ENCODE measurements at places on chromosomes 11 and 22.
A peak's percentile ranks its signal among the peaks of the same experiment; 100 is the strongest.

GRCh38 chr11:73143126-73143838, 1.2 kb upstream of the FCHSD2 start:
- peak; percentile 69 for DNase-seq

DNA sequence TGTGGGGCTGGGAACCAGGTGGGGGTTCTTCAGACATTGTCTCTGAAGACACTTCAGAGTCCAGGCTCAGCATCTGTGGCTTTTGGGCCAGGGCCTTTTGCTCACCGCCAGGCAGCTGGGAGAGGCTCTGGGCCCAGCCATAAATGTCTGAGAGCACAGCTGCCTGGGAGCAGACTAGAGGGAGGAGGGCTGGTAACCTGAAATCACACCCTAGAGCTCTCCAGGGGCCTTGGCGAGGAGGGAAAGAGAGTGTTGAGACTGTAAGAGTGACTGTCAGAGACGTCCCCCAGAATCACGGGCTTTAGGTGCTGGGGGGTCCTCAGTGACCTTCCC, 4.1 kb downstream of the TRABD start:
- DNase-seq: no peak

DNA sequence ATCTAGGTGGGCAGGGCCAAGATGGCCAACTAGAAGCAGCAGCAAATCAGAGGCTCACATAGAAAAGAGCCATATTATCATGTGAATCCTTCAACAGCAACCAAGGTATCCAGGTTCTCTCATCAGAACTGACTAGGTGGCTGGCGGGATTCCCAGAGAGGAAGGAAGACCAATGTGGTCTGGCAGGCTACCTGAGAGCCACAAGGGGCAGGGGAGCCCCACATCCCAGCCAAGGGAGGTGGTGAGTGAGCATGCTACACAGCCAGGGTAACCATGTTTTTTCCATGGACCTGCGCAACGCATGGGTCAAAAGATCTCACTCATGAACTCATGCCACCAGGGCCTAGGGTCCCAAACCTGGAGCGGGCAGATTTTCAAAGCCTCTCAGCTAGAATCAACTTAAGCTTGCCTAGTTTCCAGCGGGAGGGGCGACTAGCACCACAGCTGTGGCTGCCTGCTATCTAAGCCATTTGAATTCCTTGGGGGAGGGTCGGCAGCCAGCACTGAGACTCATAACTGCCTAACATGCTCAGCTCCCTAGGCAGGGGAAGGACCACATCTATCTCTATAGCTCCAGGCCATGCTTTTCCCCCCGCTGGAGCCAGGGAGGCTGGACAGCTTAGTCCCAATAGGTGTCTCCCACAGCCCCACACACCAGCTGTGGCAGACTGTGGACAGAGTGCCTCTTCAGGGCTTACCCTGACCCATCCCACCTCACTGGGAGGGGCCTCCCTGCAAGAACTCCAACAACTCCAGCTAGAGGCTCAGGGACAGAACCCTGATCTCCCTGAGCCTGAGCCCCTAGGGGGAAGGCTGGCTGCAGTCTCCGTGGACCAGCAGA, 28.7 kb upstream of the CASP12 start:
- DNase-seq: peak; percentile 11

DNA sequence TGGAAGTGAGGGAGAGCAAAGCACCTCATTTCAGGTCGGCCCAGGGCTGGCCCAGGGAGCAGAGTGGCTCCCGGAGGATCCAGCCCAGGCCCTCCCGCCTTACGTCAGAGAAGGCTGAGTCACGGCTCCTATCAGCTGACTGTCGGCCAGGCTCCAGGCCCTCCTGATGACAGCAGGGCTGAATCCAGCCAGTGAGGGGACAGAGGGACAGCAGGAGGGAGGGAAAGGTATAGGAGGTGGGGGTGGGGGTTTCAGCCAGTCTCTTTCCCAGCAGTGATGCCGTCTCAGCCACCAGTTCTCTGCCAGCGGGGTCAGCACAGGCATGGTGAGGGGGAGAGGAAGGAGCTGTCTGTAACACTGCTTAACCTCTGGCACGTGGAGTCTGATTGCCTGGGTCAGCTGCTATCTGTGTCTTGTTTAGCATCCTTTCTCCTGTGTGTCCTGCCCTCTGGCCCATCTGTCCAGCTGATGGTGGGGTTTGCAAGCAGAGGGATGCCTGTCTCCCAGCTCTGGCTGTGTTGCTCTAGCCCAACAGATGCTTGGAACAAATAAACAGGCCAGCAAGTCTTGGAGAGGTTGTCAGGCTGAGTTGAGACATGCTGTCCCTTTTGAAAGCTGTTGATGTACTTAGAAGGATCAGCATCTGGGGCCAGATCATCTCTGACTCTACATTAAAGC, 74.0 kb downstream of the ADAMTS15 start:
- peak; percentile 82 for DNase-seq

DNA sequence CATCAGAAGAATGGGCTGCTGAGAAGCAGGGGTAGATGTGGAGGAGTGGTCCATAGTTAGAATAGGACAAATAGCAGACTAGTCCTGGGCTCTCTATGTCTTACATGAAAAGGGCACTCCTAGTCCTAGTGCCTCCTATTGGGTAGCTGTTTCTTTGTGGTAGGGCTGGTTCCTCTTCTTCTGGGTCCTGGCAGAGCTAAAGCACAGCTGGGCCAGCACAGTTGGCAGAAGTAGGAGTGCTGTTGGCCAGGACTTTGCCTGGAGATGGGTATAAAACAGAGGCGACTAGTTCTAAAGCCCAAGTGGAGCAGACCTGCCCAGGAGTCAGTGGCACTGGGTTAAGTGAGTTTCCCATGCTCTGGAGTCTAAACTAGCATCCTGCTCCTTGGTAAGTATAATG, 55.2 kb downstream of the PPFIBP2 start:
- no peak for DNase-seq

- no peak for DNase-seq
These were observed 496.9 kb downstream of the SOX6 start for GRCh38 chr11:15859411-15859810.

DNA sequence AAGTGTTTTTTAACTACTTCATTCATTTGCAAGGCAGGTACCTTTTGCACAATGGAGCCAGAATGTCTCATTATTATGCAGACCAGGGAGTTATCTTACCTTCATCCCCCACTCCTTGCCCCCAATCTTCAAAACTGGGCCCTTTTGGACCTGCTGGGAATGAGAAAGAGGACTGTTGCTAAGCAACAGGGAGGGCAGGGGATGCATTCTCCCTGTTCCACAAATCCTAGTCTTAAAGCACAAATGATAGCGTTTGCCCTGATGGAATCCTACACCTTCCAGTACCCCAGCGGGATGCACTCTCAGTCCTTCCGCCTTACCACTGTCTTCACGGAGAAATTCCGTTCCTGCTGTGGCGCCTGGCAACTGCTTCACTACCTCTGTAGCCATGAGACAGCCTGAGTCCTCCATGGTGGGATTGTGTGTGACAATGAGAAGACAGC, 4.1 kb upstream of the KCNJ1 start:
- no peak for DNase-seq

DNA sequence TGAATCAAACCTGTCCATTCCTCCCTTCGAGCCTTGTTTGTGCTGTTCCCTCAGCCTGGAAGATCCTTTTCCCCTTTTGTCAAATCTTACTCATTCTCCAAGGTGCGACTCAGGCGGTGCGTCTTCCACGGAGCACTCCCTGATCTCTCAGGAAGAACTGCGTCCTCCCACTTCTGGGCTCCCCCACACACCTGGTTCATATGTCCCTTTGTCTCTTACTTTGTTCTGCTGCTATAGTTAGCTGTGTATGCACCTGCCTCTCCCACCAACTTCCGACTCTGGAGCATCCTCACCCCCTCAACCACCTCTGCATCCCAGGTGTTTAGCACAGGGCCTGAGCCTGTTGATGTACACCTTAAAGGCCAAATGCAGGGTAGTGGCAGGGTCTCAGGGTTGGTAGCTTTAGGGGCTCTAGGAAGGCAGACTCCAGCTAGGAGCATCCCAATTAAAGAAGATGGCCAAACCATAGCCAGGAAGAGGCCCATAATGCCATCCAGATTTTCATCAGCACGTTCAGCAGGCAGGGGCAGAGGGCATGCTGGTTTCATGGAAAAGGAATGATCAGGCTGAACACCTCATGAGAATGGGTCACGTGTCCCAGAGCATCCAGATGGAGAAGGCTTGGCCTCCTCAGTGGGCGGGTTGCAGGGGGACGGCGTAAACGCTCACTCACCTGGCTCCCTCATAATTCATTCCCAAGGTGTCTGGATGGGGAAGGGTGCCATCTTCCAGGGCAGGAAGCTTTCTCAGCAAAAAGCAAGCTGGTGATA, 20.1 kb downstream of the PTPN5 start:
- no peak for DNase-seq

DNA sequence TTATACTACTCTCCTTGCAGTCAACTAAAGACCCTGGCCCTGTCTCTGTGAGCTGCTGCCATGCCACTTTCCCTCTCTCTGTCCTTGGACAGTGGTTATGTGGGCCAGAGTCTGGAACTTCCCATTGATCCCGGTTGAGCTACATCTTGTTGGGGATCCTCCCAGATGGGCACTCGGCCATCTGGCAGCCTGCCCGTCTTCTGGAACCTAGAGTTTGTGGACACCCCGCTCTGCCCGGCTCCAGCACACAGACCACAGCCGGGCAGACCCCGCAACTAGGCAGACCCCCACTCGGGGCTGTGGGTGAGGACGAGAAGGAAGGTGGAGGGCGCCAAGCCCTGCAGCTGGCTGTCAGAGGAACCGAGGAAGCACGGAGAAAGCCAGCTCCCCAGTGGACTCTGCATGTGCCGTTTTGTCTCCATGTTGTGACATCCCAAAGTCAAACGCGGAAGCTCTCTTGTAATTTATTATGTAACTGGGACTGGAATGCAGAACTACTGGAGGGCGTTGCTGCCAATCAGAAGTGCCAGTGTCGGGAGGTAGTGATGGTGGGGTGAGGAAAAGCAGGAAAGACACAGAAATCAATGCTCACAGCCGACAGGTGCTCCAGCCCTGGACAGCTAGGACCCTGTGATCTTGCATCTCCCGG, 207.7 kb downstream of the CEP164 start:
- DNase-seq: no peak

- DNase-seq: peak; percentile 81
These were observed 20.3 kb downstream of the AP2A2 start for GRCh38 chr11:945986-946385.

- DNase-seq: no peak
These were observed 394.5 kb upstream of the KIRREL3 start for GRCh38 chr11:127395034-127395433.

- no peak for DNase-seq
These were observed 1486.7 kb downstream of the BRD1 start for GRCh38 chr22:48340727-48341709.

DNA sequence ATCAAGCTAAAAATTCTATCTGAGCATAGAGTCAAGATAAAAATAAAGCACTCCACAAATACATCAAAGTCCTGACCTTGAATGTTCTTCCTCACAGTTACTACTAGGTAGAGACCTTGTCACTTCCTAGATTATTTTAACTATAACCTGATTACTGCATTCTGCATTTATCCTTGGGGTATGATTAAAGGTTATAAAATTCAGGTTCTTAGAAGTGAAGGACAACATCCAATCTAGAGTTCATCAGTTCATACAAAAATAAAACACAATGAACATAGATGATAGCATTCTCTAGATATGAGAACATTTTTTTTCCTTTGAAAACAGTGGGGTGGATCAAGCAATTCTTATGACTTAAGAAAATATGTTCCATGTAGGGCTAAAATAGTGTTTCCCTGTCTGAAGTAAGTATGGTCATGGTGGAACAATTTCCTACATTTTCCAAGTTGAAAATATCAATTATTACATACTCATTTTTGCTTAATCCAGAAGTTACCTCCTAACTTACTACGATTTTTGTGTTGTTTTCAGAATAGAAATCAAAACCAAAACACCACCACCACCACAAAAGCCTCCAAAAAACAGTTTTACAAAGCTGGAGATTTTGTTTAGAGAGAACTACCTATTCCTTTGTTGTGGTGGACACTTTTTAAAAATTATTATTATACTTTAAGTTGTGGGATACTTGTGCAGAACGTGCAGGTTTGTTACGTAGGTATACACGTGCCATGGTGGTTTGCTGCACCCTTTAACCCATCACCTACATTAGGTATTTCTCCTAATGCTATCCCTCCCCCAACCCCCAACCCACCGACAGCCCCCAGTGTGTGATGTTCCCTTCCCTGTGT, 112.0 kb upstream of the DDI1 start:
- DNase-seq: peak; percentile 26

DNA sequence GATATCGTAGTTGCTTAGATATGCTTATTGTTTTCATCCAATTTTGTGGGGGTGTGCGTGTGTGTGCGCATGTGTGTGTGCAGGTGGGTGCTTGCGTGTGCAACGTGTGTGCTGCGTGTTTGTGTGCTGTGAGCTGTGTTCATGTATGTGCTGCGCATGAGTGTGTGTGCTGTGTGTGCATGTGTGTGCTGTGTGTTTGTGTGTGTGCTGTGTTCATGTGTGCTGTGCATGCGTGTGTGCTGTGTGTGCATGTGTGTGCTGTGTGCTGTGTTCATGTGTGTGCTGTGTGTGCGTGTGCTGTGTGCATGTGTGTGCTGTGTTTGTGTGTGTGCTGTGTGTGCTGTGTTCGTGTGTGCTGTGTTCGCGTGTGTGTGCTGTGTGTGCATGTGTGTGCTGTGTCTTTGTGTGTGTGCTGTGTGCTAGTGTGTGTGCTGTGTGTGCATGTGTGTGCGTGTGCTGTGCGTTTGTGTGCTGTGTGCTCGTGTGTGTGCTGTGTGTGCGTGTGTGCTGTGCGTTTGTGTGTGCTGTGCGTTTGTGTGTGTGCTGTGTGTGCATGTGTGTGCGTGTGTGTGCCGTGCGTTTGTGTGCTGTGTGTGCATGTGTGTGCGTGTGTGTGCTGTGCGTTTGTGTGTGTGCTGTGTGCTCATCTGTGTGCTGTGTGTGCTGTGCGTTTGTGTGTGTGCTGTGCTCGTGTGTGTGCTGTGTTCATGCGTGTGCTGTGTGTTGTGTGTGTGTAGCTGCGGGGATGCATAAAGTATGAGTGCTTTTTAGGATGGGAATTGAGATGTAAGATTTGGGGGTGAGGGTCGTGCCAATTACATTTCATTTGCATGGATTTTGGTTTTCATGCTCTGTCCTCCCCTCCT, 7.6 kb downstream of the IGF2 start:
- DNase-seq: peak; percentile 36

DNA sequence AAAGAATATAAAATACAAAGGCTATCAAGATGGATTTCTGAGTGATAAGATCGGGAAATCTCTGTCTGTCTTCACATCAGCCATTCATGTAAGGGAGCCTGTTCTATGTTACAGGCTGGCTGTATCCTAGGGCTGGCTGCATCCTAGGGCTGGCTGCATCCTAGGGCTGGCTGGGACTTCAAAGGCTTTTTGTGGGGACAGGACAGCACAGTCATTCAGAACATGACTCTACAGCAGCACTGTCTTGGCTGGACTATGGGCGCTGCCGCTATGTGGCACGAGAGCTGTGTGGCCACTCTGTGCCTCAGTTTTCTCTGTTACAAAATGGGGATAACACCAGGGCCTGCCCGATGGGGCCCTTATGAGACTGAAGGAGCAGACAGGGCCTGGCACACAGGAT, 10.2 kb downstream of the ADAMTS8 start:
- DNase-seq: no peak
